Melanocyte of skin (primary cell): ENCODE measurements at places on chromosomes 3 and 15. TPM values are rescaled to one million over a fixed set of nuclear protein-coding genes. Genes with fewer than 3 reads are reported as not detected.

Gene PEX5L
- 1.7 and 5.1 TPM in 2 replicates for total RNA-seq

Gene FOXL2NB
- under 0.01 TPM in 1 of 2 replicates, not detected in the other for total RNA-seq

Gene GREM1
- total RNA-seq: under 0.01 and 3.3 TPM in 2 replicates

Gene CPA3
- not detected in 2 replicates for total RNA-seq

Gene NEK10
- 1.3 and 1.4 TPM in 2 replicates for total RNA-seq

Gene RHOV
- under 0.01 and 0.36 TPM in 2 replicates for total RNA-seq

Gene TPRG1
- 1.7 TPM in 1 of 2 replicates, not detected in the other for total RNA-seq
